ENCODE measurements at places on chromosomes 1 and 21. TPM values are rescaled to one million over a fixed set of nuclear protein-coding genes. Genes with fewer than 3 reads are reported as not detected.

The VWA5B1 gene
- total RNA-seq: not detected

The HENMT1 gene
- total RNA-seq: 1.9 TPM

The MFAP2 gene
- total RNA-seq: 13.6 TPM

The SELL gene
- 3.6 TPM for total RNA-seq

The C1orf74 gene
- 3.2 TPM for total RNA-seq

The S100A9 gene
- not detected for total RNA-seq

The PLEKHA6 gene
- total RNA-seq: 9.3 TPM

The LCE1D gene
- total RNA-seq: not detected

The KRTAP10-9 gene
- total RNA-seq: not detected

The CACNA1S gene
- not detected for total RNA-seq

The CELA3B gene
- total RNA-seq: 0.40 TPM
